Putamen (tissue), 1 donor: ENCODE measurements at places on chromosomes 11 and 22.
A peak's percentile ranks its signal among the peaks of the same experiment; 100 is the strongest.

DNA sequence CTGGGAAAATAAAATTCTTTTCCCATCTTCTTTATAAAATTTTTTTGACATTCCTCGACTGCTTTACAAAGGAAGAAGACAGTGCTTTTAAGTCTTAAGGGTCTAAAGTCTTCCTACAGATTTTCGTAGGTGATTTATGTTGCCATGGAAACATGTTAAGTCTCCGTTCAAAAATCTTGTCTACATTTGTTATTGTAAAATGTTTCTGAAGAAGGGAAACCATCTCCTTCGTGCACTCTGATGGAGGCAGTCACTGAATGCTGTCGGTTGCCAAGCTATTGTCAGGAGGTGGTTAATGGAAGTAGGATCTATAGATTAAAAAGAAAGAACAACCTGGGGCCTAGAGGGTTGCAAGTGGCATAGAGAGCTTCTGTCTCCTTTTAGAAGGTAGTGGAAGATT is 52.6 kb downstream of the MAP6 start:
- DNase-seq = no peak

DNA sequence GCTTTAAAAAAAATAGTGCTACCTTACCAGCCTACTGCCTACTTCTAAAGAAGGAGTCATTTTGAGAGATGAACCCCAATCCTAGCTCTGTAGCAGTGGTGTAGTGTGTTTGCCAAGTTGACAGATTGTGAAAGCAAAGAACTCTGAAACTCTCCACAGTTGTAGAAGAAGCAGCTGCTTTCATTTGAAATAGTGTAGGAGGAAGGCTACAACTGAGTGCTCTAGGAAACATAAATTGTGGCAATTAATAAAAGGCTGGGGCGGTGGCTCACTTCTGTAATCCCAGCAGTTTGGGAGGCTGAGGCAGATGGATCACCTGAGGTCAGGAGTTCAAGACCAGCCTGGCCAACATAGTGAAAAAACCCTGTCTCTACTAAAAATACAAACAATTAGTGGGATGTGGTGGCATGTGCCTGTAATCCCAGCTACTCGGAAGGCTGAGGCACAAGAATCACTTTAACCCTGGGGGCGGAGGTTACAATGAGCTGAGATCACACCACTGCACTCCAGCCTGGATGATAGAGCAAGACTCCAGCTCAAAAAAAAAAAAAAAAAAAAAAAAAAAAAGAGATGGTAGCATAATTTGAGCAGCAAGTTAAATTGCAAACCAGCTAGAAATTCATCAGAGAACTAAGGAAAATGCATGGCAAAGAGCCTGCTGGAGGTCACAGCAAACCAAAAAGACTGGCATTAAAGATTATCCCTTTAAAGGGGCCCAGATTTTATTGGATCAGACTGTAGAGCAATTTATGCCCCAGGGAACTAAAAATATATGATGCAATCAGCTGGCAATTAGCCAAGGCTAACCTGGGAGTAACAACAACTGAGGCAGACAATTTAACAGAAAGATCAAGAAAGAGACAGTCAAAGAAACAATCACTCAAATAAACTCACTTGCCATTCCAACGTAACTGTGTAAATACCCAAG is 112.6 kb downstream of the LUZP2 start:
- DNase-seq = no peak

DNA sequence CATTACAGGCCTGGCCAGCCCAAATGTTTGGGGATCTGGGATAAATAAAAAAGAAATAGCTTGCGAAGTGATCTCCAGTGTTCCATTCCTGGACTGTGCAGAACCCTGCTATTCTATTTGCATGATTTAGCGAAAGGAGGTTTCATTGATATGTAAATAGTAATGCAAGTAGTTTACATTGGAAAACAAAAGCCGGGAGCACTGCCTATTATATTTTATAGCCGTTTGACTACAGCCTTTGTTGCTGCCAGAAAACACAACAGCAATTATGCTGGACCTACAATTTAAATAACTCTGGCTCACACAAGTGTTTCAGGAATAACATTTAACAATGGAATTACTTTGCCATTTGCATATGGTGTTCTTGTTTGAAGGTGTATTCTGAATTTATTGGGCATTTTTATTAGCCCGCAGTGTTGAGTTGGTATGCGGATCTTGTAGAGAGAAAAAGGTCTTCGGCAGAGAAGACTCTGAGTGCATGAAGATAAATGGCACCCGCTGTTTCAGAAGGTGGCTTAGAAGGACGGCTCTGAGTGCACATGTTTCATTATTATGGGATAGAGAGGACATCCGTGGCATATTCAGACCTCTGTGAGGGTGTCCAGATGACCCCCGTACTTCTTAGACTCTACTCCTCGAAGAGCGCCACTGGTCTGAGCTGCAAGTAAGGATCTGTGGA is 315.0 kb downstream of the BRD1 start:
- DNase-seq = no peak

DNA sequence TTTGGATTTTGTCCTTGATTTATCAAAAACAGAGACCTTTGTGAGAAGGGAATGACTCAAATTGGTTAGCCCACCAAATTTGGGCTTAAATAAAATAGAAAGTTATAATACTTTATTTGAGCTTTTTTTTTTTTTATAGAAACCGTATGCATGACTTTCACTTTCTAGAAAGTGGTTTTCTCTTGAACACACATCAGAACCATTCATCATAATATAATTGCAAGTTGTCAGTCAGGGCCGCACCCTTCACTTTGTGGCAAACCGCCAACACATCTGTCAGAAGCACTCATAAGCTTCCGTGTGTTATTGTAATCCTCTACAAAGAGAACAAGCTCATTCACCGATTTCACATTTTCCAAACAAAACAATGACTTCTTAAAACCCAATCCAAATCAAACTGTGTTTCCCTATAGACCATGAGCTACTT is 76.1 kb downstream of the SOX6 start:
- DNase-seq = no peak

DNA sequence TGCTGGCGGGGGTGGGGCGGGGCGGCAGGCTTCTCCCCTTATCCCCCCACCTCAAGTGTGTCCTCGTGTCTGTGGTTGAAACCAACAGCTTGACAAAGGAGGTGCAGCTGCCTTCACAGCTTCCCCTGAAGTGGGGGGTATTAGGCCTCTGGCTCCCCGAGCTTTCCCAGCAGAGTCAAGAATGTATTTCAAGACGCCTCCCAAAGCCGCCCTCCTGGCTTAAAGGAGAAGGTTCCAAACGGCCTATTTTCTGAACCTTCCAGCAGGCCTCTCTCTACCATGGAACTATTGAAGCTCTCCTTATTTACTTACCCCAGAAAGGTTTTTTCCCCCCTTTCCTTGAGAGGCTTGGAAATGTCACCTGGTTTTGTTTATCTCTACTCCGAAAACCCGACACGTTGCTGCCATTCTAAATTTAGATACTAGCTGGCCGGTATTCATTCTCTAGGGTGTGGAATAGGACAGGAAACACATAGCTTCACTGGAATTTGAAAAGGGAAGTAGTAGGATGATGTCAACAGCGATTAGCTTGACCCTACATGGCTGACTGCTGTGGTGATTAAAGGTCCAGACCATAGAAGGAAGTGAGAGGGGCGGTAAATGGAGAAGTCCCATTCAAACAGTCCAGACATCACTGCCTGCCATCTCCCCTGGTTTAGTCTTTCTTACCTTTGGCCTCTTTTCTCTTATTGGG is 671 bp upstream of the PICALM start:
- peak; percentile 65 for DNase-seq

- DNase-seq = no peak
These were observed 3.0 kb downstream of the YWHAH start for GRCh38 chr22:31947296-31947695.

DNA sequence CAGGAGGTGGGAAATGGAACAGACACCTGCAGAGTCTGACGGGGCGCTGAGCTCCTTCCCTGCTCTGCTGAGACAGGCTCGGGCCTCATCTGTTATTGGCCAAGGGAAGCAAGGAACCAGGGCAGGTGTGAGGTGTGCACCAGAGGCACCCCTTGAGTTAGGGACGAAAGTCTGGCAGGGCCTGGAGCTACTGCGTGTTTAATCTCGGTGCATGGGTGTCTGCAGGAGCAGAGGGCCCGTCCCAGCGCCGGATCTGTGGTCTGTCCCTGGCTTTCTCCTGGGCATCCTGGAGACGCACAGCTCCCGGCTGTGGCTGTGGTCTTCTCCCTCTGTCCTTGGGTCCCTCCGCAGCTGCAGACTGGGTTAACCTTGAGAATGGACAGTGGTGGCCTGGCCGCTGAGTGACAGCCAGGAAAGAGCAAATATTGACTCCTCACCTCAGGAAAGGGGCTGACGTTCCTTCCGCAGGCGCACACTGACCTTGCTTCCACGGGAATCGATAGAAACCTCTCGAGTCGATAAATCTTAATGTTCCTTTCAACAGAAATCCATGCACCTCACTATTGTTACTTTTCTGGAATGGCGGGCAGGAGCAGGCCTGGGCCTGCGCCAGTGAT is 975.6 kb downstream of the BRD1 start:
- DNase-seq = no peak

- no peak for DNase-seq
These were observed 1.1 kb downstream of the HYOU1 start for GRCh38 chr11:119055901-119056300.

DNA sequence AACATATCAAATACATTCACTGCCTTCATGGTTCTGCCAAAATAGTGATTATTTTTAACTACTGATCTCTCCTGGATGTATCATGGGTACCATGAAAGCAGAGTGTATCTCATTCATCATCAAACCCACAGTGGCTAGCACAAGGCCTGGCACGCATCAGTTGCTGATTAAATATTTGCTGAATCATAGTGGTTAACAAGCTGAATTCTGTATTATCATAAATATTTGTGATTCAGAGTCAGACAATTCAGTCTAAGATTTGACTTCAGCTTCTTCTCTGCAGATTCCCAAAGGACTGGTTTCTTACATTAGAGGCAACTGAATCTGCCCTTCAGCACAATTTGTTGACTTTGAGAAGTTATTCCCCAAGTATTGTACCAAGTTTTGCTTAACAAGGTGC is 715.8 kb upstream of the LRRC4C start:
- no peak for DNase-seq

- DNase-seq = no peak
These were observed 3.9 kb downstream of the POLD4 start for GRCh38 chr11:67349457-67349856.

- peak; percentile 96 for DNase-seq
These were observed 23.1 kb downstream of the MICAL3 start for GRCh38 chr22:18001040-18001893.

DNA sequence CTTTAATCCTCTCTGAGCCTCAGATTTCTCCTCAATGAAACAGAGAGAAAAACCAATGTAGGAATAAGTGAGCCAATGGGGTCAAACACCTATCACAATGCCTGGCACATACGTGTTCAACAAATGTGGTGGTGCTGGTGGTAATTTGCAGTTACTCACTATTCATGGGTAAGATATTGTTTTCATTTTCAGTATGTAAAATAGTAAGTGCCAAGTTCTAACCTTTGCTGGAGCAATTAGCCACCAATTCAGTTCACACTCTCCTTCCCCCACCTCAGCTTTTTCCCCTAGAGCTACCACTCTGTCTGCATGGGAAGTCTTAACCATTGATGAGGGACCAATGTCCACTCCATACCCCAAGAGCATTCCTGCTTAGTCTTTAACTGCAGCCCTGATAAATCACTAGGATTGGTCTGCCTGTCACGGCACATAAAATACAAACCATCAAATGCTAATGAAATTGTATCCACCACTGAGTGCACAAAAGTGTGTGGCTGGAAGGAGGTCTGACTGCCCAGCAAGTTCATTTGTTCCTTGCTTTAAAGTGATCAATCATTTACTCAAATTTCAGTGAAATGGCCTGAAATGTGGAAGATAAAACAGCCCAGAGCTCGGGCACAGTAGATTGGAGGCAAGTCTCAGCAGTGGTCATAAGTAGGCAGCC is 187.4 kb upstream of the API5 start:
- DNase-seq = no peak

GRCh38 chr22:32533265-32534111 is 58.9 kb downstream of the FBXO7 start:
- no peak for DNase-seq
